ENCODE measurements at places on chromosomes 16 and 17.

- DNase-seq, result no peak
These were observed 77.9 kb downstream of the KSR1 start for GRCh38 chr17:27533874-27534815.

DNA sequence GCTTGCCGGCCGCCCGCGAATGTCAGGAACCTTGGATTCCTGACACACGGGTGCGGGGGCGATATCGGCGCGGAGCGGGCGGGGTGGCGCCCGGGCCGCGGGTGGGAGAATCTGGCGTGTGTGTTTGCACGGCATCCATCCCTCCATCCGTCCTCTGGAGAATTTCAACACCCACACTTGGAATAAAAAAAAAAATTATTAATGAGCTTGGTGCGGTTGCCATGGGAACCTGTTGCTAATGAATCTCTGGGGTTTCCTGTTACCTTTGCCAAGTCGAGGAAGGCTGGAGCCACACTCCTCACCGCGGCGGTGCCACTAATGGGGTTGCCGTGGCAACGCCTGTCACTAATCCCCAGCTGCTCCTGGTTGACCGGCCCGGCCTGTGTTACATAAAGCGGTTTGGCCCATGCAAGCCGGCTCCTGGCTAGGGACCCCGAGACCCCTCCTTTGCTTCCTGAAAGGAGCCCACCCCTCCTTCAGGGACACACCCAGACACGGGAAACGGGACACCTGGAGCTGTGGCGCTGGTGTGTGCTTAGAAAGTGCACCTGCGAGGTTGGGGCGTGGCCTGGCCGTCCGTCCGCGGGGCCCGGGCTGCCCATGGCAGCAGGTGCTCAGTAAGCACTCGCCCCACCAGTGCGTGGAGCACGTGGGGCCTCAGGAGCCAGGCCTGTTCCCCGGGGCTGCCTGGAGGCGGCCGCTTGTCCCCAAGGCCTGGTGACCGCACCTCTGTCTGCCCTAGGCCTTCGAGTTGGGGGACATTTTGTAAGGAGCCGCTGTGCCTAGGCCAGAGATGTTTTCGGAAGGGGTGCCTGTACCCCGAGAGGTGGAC is 14.6 kb downstream of the CACNA1H start:
- DNase-seq, result no peak

- no peak for DNase-seq
These were observed 12.1 kb upstream of the DHX8 start for GRCh38 chr17:43471585-43472160.

DNA sequence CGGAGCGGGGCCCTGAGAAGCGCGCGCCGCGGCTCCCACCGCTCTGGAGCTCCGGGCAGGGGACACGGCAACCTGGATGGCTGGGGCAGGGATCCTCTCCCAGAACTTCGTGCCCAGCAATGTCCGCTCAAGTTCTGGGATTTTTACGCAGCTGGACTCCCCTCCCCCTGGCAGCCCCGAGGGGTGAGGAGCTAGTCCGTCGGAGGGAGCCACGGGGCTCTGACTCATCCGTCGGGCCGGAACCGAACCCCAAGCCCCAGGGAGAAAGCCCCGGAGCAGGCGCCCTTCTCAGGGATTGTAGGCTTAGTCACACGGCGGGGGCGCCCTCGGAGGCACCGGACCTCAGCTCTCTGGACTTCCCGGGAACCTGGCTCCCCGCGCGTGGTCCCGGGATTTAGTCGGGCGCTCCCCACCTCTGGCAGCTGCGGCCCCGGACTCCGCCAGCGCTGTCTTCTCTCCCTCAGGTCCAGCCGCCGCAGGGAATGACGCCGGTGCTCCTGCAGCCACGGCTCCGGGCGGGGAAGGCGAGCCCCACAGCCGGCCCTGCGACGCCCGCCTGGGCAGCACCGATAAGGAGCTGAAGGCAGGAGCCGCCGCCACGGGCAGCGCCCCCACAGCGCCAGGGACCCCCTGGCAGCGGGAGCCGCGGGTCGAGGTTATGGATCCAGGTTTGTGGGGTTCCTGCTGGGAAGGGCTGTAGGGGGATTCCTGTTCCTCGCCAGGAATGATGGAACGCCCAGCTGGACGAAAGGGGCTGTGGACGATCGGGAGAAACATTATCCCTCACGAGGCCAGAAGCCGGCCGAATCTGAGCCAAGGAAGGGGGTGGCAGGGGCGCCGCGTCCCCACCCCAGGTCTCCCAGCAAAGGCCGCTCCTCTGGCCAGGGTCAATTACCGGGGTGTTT is 830 bp downstream of the SPHK1 start:
- DNase-seq, result no peak

GRCh38 chr16:71367241-71367976 is 8.9 kb downstream of the CALB2 start:
- DNase-seq, result no peak

- no peak for DNase-seq
These were observed 6.4 kb upstream of the ZNF750 start for GRCh38 chr17:82846061-82846691.

GRCh38 chr16:48082516-48082915 is 73.3 kb downstream of the ABCC12 start:
- DNase-seq, result no peak

DNA sequence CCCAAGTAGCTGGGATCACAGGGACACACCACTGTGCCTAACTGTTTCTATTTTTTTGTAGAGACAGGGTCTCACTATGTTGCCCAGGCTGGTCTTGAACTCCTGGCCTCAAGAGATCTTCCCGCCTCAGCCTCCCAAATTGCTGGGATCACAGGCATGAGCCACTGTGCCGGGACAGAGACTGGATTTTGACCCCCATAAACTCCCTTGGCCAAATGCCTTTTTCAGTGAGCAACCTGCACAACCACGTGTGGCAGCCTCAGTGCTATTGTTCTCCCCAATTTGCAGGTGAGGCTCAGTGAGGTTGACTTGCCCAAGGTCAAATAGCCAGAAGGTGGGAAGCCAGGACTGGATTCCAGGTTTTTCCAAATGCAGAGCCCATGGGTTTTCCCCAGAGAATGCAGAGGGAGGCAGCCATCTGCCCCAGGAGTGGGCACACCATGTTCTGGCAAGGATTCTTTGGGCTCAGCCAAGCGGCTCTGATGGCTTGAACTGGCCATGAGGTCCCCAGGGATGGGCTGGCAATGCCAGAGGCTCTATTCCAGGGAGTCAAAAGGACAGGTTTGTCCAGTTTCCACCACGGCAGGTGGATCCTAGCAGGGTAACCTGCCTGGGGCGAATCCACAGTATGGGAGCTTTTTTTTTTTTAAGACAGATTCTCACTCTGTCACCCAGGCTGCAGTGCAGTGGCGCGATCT is 1.8 kb downstream of the IL27 start:
- DNase-seq, result no peak

DNA sequence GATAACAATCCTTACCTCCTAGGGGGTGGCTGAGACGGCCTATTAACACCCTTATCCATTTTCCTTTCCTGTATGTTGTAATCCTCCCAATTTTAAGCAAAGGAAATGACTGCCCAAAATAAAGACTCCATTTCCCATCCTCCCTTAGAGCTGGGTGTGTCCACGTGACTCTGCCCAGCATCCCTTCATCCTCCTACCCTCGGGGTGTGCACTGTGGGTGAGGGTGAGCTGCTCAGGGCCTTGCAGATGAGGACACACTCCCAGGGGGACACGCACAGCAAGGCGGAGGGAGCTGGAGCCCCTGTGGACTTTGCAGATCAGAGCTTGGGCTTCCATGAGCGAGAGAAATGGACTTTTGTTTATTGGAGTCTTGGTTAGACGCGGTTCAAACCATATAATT is 186.8 kb downstream of the IRF8 start:
- DNase-seq, result no peak

DNA sequence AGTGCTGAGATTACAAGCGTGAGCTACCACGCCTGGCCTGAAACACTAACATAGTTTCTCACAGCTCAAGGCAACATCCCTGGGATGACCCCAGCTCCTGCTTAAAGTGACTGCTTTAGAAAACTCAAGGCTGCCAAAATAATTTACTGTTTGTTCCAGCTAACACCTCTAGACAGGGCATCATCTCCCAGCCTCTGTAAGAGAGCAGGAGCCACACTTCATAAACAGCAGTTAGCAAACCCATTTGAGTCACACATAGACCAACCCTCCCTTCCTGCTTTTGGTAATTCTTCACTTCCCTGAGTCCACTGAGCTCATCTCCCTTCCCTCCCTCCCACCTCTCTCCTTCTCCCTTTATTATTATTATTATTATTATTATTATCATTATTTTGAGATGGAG is 201.3 kb downstream of the XYLT1 start:
- DNase-seq, result no peak

DNA sequence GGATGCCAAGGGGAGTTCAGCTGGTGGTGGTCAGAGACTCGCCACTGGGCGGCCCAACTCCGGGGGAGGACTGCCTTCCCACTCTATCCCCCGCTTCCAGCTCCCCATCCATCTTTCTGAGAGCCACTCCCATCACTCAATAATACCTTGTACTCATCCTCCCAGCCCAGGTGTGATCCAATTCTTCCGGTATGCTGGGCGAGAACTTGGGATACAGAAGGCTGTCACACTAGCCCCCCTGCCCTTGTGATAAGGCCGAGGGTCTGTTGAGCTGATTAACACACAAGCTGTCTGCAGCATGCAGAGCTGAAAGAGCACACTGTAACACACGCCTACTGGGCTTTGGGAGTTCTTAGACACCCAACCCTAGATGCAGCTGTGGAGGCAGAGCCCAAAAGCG is 460.4 kb upstream of the EEF2KMT start:
- no peak for DNase-seq

DNA sequence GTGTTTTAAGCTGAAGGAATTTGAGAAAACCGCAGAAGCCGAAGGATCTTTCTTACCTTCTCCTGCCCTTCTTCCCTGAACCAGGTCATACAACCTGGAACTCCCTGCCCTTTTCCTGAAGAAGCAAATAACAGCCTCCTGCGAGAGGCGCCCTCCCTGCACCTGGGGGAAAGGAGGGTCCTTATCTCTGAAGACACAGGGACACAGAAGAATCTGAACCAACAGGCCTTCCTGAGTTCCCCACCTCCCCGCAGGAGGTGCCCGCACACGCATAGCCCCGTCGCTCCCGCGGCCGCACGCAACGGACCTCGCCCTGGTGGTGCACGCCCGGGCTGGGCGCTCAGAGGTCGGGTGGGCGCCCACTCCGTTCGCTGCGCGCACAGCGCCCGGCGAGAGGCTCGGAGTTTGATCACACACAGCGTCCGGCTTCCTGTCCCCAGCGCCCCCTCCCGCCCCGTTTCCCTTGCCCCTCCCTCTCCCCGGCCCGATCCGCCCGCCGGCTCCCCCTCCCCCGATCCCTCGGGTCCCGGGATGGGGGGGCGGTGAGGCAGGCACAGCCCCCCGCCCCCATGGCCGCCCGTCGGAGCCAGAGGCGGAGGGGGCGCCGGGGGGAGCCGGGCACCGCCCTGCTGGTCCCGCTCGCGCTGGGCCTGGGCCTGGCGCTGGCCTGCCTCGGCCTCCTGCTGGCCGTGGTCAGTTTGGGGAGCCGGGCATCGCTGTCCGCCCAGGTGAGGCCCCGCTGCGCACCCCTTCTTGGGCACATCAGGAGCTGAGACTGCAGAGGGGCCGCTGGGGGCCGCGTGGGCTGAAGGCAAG is at the start of gene TNFSF12:
TSS of gene TNFSF12 (plus strand) at position 474 of the 816 bp plus-strand sequence. CDS start at position 570, 96 bp downstream.
- no peak for DNase-seq

DNA sequence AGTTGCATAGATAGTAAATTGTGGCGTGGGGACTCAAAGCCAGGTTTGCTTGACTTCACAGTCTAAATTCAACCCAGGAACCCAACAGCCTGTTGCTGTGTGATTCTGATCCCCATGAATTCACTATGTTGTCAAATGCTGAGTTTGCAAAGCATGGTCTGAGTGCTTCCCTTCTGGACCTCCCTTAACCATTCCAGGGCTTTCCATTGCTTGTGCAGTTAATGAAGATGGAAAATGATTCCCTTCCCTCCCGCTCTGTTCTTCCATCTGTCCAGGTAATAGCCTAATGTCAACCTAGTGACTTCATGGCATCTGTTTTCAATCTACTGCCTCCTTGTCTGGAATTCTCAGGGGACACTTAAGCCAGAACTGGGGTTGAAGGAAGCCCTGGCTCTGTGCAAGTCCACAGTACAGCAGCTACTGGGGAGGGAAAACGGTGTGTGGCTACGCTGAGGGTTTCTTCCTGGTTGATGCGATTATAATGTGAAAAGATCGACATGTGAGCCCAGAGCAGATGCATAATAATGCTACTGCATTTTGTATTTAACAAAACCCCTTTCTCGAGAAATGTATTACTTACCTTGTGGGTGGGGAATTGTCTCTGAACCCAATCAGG is 206.7 kb downstream of the CDH13 start:
- DNase-seq, result no peak
